COR-L47 (cell line): ENCODE measurements at places on chromosomes 16 and 17.

DNA sequence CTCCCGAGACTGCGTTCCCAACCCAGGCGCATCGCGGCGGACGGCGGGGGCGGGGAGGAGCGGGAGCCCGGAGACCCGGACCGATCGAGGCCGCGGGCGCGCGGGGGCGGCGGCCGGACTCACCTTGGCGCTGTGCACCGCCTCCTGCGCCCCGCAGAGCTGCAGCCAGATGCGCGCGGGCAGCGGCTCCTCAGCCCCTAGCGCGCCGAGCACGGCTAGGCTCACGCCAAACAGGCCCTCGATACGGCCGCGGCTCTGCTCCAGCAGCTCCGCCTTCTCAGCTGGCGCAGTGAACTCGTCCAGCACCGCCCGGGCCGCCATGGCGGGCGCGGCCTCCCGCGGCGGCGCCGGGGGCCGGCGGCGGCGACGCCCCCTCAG is 339 bp downstream of the N4BP1 start:
- peak; percentile 54 for DNase-seq

GRCh38 chr17:58402679-58403078 is 14.7 kb downstream of the RNF43 start:
- no peak for DNase-seq

DNA sequence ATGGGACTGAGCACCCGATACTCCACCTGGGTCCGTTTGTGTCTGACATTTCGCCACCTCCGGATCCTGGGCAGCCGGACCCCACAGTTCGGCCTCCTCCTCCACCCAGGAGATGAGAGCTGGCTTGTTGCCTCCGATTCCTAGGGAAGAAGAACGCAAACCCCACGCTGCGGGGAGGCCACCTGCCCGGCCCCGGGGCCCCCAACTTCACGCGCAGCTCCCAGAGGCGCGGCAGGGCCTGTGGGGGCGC is 542 bp downstream of the ZNF764 start:
- no peak for DNase-seq

- DNase-seq: no peak
Measured at GRCh38 chr16:74201576-74201975, 95.0 kb upstream of the PSMD7 start.

GRCh38 chr17:46979147-46979863 is at the start of gene RPRML:
Gene RPRML (minus strand): TSS chr17:46979253. CDS start chr17:46979007, 246 bp downstream.
- DNase-seq: peak; percentile 52

DNA sequence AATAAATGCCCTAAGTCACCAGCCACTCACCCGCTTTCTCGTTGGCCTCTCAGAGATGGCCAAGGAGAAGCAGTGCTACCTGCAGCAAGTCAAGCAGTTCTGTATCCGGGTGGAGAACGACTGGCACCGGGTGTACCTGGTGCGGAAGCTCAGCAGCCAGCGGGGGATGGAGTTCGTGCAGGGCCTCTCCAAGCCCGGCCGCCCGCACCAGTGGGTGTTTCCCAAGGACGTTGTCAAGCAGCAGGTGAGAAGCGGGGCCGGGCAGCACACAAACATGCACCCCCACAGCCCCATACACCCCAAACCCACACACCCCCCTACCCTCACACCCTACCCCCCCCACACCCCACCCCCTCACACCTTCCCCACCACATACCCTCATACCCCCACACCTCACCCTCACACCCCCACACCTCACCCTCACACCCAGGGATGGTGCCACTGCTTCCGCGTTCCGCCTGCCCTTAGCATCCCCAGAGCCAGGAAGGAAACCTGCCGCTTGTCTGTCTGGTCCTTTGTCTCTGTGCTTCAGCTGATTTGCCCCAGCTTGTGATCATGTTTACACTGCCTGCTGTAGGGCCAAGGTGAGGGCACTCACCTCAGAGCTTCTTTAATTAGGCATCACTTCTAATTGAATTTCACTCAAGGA is 41.9 kb upstream of the ENDOV start:
- DNase-seq: no peak

DNA sequence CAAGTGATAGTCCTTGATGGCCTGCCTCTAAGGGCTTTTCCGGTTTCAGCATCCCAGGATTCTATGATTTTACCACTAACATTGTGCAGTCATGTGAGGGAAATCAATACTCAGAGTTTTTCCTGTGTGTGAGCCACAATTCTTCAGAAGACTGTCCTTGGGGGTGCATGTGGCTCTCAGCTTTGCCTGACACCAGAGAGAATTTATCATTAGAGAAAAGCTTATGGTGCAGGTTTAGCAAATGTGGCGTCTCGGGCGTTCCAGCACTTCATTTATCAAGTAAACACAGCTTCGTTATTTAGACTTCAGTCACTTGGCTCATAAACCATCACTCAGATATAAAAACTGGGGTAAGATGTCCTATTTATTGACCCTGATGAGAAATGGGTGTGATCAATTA is 62.8 kb downstream of the SPACA3 start:
- no peak for DNase-seq

DNA sequence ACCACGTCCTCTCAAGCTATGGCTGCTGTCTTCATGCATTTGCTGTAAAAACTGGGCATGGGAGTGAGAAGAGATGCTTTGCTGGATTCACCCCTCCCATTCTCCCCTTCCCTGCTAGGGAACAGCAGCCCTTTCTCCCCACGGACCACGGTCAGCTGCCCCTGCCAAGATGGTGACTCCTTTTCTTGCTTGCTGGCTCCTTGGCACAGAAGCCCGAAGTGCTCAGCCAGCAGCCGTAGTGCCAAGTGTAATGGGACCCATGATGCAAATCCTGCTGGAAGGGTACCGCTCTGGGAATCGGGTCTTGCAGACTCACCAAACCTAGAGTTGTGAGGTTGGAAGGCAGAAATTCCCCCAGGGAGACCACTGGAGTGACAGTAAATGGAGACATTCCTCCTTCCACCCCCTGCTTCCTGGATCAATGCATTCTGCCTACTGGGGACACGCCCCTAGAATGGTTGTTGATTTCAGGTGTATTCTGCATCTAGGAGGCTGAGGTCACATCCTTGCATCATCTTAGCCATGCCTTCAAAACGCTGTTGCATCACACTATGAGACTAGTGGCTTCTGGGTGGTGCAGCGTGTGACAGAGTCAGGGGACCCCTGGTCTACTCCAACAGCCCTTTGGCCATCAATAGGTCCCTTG is 63.0 kb upstream of the CBX4 start:
- DNase-seq: no peak

GRCh38 chr17:80758481-80759376 is 214.1 kb downstream of the RPTOR start:
- no peak for DNase-seq

- DNase-seq: no peak
Measured at GRCh38 chr17:39556423-39556822, 51.3 kb downstream of the NEUROD2 start.

DNA sequence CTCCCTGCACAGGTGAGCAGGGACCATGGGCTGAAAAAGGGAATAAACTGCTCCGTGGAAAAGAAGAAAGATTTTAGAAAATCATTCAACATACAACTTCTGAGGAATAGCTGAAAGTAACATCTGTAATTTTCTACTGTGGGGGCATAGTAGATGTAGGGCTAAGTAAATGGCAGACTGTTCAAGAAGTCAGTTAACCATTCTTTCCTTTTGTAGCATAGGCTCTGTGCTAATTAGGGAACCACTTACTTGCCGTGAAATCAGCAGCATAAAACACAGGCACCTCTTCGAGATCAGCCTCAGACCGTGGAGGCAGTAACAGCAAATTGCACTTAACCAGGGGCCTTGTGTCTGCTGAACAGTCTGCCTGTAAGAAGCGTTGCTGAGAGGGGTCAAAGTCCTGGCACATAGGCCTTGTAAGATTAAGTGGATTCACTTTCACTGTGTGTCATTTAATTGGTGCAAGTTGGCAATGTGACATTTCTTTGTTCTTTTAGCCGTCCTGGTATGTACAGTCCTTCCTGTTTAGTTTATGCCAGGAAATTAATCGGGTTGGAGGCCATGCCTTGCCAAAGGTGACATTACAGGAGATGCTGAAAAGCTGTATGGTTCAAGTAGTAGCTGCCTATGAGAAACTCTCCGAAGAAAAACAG is 10.4 kb downstream of the COG1 start:
- DNase-seq: no peak

- no peak for DNase-seq
Measured at GRCh38 chr17:15920758-15921239, 24.1 kb upstream of the ADORA2B start.
